ENCODE measurements at places on chromosomes 13 and 19.
A peak's percentile ranks its signal among the peaks of the same experiment; 100 is the strongest.

DNA sequence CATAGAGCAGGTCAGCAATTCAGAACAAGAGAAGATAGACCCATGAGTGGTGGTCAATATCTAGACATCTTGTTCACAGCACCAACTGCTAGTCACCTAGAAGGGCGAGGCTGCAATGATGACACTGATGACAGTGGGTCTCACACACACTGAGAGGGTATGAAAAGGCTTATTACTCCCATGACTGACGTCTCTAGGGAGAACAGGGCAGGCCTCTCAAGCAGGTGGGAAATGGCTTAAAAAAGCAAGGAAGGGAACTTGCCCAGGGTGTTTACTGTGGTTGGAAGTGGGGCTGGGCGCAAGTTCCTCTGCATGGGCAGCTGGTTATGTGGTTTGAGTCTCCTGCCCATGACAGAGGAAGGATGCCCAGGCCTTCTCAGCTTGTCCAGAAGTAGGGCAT lies 33.8 kb downstream of the ZNF44 start:
- no peaks in the 10 kb centered on the region for H3K4me1 ChIP-seq
- no peaks in the 10 kb centered on the region for H3K36me3 ChIP-seq
- no peak overlapping the region for H3K4me3 ChIP-seq
- DNase-seq: no peak
- H3K27ac ChIP-seq: no peak overlapping the region
- no peaks in the 10 kb centered on the region for H3K27me3 ChIP-seq

GRCh38 chr19:45779231-45780145 lies 2.8 kb downstream of the DMPK start:
- H3K27me3 ChIP-seq: no peaks in the 10 kb centered on the region
- peak overlapping the region; percentile 99 for H3K27ac ChIP-seq
- peak; percentile 77 for DNase-seq
- H3K36me3 ChIP-seq: peaks cover 57% of the 10 kb centered on the region
- peaks cover 18% of the 10 kb centered on the region for H3K4me1 ChIP-seq

- no peaks in the 10 kb centered on the region for H3K4me1 ChIP-seq
- no peaks in the 10 kb centered on the region for H3K36me3 ChIP-seq
- H3K27ac ChIP-seq: no peak overlapping the region
- DNase-seq: no peak
- H3K27me3 ChIP-seq: no peaks in the 10 kb centered on the region
Measured at GRCh38 chr13:46082324-46082723, 22.5 kb downstream of the CPB2 start.

DNA sequence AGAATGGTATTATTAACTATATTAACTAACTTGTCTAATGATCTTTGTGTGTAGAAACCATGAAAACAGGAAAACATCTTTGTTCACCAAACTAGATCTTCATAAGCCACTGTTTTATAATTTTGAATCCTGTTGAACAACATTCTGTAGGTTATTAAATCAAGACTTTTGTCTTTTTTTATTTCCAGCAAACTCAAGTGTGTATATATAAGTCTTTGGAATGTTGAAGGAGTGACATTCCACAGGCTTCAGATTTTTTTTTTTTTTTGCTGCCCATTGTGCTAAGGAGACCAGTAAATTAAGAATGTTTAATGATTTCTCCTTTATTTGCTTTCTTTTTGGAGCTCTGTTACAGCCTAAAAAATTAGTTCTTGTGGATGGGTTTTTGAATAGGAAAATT lies 89.6 kb downstream of the LMO7 start:
- H3K4me3 ChIP-seq: no peak overlapping the region
- DNase-seq: no peak
- no peaks in the 10 kb centered on the region for H3K27me3 ChIP-seq
- H3K36me3 ChIP-seq: no peaks in the 10 kb centered on the region
- H3K27ac ChIP-seq: no peak overlapping the region

DNA sequence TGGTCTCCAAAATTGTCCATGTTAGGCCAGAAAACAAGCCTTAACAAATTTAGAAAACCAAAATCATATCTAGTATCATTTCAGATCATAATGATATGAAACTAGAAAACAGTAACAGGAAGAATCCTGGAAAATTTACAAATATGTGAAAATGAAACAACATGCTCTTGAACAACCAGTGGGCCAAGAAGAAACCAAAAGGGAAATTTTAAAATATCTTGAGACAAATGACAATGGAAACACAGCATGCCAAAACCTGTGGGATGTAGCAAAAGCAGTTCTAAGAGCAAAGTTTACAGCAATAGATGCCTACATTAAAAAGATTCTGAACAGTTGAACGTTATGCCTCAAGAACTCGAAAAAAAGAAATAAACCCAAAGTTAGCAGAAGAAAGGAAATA lies 32.6 kb downstream of the VWA8 start:
- no peaks in the 10 kb centered on the region for H3K4me1 ChIP-seq
- no peak overlapping the region for H3K27ac ChIP-seq
- no peaks in the 10 kb centered on the region for H3K27me3 ChIP-seq
- no peak overlapping the region for H3K4me3 ChIP-seq
- no peaks in the 10 kb centered on the region for H3K36me3 ChIP-seq
- DNase-seq: no peak

GRCh38 chr19:2850256-2850925 lies 9.1 kb downstream of the ZNF555 start:
- no peaks in the 10 kb centered on the region for H3K27me3 ChIP-seq
- H3K36me3 ChIP-seq: peaks cover 51% of the 10 kb centered on the region
- no peak overlapping the region for H3K4me3 ChIP-seq
- no peak overlapping the region for H3K27ac ChIP-seq
- no peak for DNase-seq
- peaks cover 37% of the 10 kb centered on the region for H3K4me1 ChIP-seq

GRCh38 chr19:29526730-29527499 lies 1.1 kb downstream of the VSTM2B start:
- 0 out of 2 replicates have a peak, but pooled peaks cover 4% of the 10 kb centered on the region for H3K27me3 ChIP-seq
- H3K4me1 ChIP-seq: no peaks in the 10 kb centered on the region
- no peak overlapping the region for H3K4me3 ChIP-seq
- H3K36me3 ChIP-seq: no peaks in the 10 kb centered on the region
- DNase-seq: no peak

DNA sequence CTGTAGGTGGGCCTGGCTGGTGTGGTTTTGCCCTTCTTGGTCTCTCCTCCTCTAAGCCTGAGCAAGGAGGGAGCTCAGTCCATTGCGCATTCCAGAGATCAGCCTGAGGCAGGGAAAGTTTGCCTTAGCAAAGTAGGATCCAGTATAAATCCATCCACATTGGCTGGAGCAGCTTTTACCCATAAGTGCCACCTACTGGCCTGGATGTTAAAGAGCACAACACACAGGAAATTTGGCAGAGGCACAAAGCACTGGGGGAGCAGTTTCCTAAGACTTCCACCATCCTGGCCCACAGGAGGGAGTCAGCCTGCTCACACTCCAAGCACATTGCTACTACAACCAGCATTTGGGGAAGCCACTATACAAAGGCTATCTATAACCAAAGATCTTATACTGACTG lies 1124.2 kb downstream of the SLITRK1 start:
- peak; percentile 55 for DNase-seq
- no peaks in the 10 kb centered on the region for H3K27me3 ChIP-seq
- H3K27ac ChIP-seq: no peak overlapping the region
- no peaks in the 10 kb centered on the region for H3K36me3 ChIP-seq
- no peak overlapping the region for H3K4me3 ChIP-seq

DNA sequence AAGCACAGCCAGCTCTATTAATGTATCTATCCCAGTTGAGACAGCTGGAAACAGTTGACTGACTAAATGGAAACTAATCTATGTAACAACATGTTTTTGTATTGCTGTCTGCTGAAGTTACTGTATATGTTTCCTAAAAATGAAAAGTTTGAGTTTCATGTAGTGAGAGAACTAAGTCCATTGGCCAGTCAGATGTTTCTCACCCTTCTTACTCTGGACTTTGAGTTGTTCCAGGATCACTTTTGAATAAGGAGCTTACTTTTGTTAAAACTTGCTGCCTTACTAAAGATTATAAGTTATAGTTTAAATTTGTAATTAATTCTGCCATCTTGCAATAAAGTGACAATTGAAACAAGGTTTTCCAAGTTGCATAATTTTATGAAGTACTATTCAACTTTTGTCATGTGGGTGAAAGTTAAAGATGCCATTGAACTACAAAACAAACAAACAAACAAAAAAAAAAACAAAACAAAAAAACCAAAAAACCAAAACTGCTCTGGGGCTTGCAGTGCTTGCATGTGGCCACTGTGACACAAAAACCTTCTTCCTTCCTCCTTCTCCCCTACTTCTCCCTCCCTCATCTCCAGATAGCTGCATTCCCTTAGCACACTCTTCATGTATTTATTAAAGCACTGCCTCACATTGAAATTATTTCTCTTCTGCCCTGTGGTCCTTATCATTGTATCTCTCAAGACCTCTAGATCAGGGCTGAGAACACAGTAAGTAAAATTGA lies 15.3 kb downstream of the WDFY2 start:
- DNase-seq: no peak
- no peaks in the 10 kb centered on the region for H3K36me3 ChIP-seq
- H3K27ac ChIP-seq: no peak overlapping the region
- no peak overlapping the region for H3K4me3 ChIP-seq

DNA sequence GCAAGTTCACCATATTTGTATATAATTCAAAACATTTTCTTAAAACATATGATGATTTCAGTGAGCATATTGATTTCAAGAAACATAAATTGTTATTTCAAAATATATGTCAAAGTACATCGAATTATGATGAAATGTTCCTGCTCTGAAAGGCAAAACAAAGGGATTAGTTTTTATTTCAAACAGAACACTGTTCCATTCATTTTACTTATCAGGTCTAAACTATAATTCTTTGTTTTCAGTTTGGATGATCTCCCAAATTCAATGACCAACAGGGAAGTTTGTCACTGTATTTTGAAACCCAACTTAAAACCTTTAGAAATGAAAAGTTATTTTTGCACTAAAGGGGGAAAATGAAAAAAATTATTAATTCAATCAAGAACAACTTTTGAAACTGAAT lies 610.2 kb downstream of the SLITRK1 start:
- H3K27ac ChIP-seq: no peak overlapping the region
- no peaks in the 10 kb centered on the region for H3K27me3 ChIP-seq
- no peaks in the 10 kb centered on the region for H3K36me3 ChIP-seq
- DNase-seq: no peak

DNA sequence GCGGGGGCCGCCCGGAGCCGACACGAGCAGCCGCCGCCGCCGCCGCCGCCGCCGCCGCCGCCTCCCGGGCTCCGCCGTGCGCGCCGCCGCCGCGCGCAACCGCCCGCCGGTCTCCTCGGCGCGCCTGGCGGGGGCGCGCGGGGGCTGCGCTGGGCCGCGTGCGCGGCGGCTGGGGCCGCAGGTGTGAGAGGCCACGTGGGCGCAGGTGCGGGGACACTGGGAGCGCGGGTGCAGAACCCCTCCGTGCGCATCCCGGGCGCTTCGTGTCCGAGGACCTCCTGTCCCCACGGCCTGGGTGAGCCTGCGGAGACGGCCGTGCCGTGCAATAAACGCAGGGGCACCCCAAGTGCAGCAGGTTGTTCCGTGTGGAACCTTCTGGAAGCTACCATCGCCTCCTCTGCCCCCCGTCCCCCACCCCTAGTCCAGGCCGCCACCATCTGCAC lies at the start of gene LINGO3:
Gene LINGO3, minus strand, starts transcription at position 41 of the 443 bp plus-strand sequence. CDS start 16,378 bp downstream, outside the sequence.
- no peaks in the 10 kb centered on the region for H3K36me3 ChIP-seq
- H3K27ac ChIP-seq: no peak within 1 kb of the TSS
- H3K4me3 ChIP-seq: no peak within 1 kb of the TSS

DNA sequence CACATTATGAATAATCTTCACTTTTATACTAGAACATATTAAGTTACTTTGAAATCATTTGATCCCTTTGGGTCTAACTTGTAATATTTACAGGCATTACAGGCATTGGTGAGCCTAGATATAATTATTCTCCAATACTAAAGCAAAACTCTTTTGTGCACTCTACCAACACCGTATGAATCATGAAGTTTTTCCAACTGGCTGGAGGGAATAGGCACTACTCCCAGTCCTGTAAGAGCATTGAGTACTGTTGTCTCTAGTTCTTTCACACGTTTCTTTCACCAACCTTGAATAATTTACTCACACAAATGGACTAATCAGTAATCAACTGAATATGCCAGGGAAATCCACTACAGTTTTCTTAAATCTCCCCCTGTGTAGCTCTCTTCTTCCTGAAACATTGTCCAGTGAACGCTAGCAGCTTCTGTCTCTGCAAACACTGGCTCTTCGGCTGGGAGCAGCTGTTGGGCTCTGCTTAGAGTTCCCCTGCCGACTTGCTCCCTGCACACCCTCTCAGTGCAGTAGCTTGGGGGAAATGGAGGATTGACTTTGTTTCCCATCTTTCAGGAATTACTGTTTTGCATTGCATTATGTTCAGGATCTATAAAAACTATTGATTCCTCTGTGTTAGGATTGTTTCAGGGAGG lies 476.7 kb downstream of the RFC3 start:
- no peaks in the 10 kb centered on the region for H3K27me3 ChIP-seq
- peak; percentile 23 for DNase-seq
- H3K4me3 ChIP-seq: no peak overlapping the region
- H3K4me1 ChIP-seq: no peaks in the 10 kb centered on the region

- H3K36me3 ChIP-seq: peaks cover 20% of the 10 kb centered on the region
- DNase-seq: no peak
Measured at GRCh38 chr19:19347401-19348110, 26.9 kb downstream of the MAU2 start.
